CD4-positive, alpha-beta memory T cell (primary cell): ENCODE measurements at places on chromosomes 13 and 19. TPM values are rescaled to one million over a fixed set of nuclear protein-coding genes. Genes with fewer than 3 reads are reported as not detected.

- DNase-seq = no peak
These were observed 47.1 kb downstream of the ZNF568 start for GRCh38 chr19:36963280-36963679.

The MAP4K1 gene
- 177 TPM for polyA plus RNA-seq

GRCh38 chr19:8595651-8596050, 14.9 kb downstream of the ADAMTS10 start:
- no peak for DNase-seq

The ZNF91 gene
- polyA plus RNA-seq = 47.0 TPM

GRCh38 chr13:82010780-82011179, 1669.9 kb upstream of the SPRY2 start:
- DNase-seq = no peak

GRCh38 chr19:56969156-56969555, 128.6 kb upstream of the PEG3 start:
- no peak for DNase-seq

- no peak for DNase-seq
These were observed 439.5 kb downstream of the EFNB2 start for GRCh38 chr13:106095919-106096318.

The LRRC25 gene
- 0.07 TPM for polyA plus RNA-seq

The CYP2A7 gene
- not detected for polyA plus RNA-seq

The ZNF845 gene
- polyA plus RNA-seq = 13.4 TPM

GRCh38 chr19:1468821-1469254, 10.2 kb downstream of the C19orf25 start:
- no peak for DNase-seq

- no peak for DNase-seq
These were observed 18.6 kb downstream of the DOCK9 start for GRCh38 chr13:98959291-98959690.

DNA sequence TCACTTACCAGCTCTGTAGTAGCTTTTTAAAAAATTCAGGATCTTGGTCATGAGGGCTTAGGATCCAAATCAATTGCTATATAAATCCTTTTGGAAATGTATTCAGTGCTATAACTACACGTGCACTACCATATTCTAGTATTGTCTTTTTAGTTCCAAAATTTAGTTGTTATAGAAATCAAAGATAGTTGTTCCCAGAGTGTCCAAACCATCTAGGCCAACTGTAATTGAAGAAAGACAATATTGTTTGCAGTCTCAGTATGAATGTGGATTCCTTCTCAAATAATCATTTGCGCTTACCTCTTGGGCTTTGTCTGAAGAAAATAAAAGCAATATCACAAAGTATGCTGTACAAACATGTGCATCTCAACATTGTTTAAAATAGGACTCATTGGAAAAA, 184.1 kb upstream of the EDNRB start:
- no peak for DNase-seq

- no peak for DNase-seq
These were observed 89.8 kb downstream of the RYR1 start for GRCh38 chr19:38523319-38523718.

The RNF113B gene
- polyA plus RNA-seq = not detected

The CNN2 gene
- 444 TPM for polyA plus RNA-seq

The SEMA6B gene
- not detected for polyA plus RNA-seq

- DNase-seq = no peak
These were observed 2056.0 kb downstream of the OLFM4 start for GRCh38 chr13:55084630-55085029.

DNA sequence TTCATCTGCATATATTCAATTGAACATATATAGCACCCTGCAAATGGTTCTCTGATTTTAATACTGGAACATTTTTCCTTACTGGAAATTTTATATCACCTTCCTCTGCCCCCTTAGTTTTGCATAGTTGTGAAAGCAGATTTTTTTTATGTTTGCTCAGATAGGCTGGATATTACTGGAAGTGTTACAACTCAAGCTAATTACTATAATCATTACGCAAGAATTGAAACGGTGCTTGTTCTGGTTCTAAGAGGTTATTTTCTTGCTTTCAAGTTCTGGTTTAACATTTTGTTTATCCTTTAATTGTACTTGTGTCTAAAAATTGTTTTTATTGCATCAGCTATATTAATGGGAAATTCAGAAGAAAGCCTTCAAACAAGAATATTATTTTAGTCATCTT, 95.6 kb upstream of the MYO16 start:
- DNase-seq = no peak

GRCh38 chr19:30739394-30739793, 367.2 kb downstream of the ZNF536 start:
- DNase-seq = no peak

The HIPK4 gene
- polyA plus RNA-seq = not detected

GRCh38 chr13:100298691-100299090, 209.8 kb downstream of the PCCA start:
- DNase-seq = no peak

- DNase-seq = no peak
These were observed 27.1 kb downstream of the TMEM38A start for GRCh38 chr19:16688084-16688483.

GRCh38 chr19:48673436-48674100, 751 bp upstream of the NTN5 start:
- no peak for DNase-seq

The CERS4 gene
- 15.4 TPM for polyA plus RNA-seq

- peak; percentile 2 for DNase-seq
These were observed 24.0 kb downstream of the ZNF850 start for GRCh38 chr19:36748431-36749275.

DNA sequence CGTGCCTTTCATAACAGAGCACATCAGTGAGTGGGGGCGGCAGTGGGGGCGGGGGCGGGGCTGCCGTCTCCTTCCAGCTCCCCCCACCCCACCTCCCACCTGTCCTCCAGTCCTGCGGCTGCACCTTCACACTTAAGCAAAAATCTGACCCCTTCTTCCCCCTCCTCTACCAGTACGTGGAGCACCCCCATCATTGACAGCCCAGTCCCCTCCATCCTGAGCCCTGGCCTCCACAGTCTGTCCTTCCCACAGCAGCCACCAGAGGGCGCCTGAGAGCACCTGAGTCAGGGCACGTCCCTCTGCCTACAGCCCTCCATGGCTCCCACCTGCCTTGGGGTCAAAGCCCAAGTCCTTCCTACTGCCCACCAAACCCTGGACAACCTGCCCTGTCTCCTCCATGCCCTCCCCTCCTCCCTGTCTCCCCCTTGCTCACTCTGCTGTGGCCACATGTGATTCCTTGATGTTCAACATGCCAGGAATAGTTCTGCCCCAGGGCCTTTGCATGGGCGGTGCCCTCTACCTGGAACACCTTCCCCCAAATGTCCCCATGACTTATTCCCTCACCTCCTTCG, 4.0 kb downstream of the EBI3 start:
- peak; percentile 56 for DNase-seq

- no peak for DNase-seq
These were observed 4.8 kb downstream of the SOX21 start for GRCh38 chr13:94707400-94708021.

DNA sequence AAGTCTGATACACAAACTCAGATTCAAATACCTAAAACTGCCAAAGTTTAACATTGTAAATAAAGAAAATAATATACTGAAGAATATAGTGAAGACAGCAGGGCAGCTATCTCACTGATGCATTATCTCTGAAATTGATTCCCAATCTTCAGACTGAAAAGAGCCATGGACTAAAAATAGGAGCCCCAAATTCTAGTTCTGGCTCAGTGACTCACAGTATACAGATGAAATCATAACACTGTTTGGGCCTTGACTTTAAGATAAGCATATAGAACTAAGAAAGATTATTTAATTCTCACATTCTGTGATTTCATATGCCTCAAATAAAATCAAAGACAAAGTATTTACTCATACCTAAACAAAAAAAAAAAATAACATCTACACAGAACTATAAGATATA, 53.9 kb downstream of the RBM26 start:
- DNase-seq = no peak

DNA sequence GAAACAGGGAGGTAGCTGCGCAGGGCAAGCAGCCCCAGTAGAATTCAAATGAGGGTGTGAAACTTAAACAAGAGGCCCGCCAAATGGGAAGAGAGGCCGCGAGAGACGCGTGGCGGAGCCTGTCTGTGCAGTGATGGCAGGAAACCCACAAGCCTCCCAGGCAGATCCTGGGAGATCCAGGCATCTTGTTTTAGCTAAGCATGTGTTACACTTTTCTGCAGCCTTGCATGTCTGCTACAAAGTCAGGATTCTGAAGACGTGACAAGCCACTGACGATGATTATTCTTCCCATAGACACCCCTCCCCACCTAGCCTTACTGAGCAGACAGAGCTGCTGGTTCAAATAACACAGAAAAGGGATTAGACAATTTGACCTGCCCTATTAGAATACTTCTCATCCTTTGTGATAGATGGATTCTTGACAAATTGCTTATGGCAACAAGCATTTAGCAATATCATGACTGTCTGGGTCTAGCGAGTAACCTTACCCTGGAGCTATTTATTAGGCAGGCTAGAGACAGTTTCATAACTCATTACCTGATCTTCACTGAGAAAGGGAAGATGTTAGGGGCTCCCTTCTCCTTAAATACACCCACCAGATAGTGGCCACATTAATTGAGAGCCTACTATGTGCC, 185.2 kb upstream of the IRS2 start:
- DNase-seq = no peak

- DNase-seq = no peak
These were observed 2.9 kb downstream of the CD70 start for GRCh38 chr19:6587998-6588507.

DNA sequence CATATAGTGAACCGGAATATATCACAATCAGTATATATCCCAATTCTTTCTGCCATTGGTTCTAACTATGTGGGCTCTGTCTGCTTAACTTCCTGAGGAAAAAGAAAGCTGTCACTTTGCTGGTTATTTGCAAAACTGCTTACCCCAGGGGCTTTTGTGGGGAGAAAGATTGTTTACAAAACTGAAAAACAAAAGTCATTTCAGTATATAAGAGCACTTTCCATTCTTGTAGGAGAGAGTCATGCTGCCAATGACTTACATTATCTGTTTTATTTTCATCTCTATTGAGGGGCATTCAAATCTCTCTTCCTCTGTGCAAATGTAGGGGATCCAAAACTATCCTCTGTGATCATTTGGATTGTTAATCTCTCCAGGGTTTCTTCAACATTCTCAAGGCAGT, 3.2 kb upstream of the HS6ST3 start:
- DNase-seq = no peak

- DNase-seq = no peak
These were observed 28.6 kb downstream of the RFXAP start for GRCh38 chr13:36847606-36848005.

DNA sequence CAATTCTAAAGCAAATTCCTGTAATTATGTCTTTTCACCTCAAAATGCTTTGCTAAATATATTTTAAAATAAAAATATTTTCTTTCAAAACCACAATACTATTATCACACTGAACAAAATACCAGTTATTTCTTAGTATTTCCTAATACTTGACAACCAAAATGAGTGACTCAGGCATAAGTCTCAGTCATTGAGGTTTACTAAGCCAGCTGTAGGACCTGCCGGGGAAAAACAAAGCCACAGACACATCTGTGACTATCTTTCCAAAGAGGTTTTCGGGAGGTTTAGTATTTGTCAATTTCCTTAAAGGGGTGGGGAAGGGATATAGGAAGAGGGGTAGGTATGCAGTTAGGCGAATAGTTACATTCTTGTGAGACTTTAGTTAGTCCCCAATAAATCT, 3.2 kb upstream of the ZNF235 start:
- DNase-seq = no peak

DNA sequence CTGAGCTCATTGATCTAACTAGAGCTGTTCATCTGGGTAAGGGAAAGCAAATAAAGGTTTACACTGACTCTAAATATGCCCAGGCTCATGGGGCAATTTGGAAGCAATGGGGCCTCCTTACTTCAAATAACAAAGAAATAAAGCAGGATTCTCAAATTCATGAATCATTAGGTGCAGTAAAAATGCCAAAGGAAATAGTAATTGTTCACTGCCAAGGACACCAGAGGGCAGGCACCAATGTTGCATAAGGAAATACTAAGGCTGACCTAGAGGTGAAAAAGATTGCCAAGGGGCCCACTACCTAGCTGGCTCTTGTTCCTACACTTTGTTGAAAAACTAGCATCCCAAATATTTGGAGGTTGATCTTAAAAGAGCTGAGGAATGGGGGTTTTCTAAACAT, 1686.7 kb upstream of the MIR17HG start:
- no peak for DNase-seq

GRCh38 chr19:54335979-54336892, 2.7 kb downstream of the LILRA4 start:
- no peak for DNase-seq

GRCh38 chr19:18589380-18590272, 1.0 kb downstream of the REX1BD start:
- peak; percentile 77 for DNase-seq

GRCh38 chr19:3003046-3003445, 25.7 kb downstream of the TLE6 start:
- DNase-seq = no peak
